ENCODE measurements at places on chromosomes 16 and 17.

- DNase-seq: no peak
These were observed 12.7 kb downstream of the NATD1 start for GRCh38 chr17:21240369-21241055.

GRCh38 chr16:75121949-75122568, 5.5 kb upstream of the LDHD start:
- DNase-seq: no peak

DNA sequence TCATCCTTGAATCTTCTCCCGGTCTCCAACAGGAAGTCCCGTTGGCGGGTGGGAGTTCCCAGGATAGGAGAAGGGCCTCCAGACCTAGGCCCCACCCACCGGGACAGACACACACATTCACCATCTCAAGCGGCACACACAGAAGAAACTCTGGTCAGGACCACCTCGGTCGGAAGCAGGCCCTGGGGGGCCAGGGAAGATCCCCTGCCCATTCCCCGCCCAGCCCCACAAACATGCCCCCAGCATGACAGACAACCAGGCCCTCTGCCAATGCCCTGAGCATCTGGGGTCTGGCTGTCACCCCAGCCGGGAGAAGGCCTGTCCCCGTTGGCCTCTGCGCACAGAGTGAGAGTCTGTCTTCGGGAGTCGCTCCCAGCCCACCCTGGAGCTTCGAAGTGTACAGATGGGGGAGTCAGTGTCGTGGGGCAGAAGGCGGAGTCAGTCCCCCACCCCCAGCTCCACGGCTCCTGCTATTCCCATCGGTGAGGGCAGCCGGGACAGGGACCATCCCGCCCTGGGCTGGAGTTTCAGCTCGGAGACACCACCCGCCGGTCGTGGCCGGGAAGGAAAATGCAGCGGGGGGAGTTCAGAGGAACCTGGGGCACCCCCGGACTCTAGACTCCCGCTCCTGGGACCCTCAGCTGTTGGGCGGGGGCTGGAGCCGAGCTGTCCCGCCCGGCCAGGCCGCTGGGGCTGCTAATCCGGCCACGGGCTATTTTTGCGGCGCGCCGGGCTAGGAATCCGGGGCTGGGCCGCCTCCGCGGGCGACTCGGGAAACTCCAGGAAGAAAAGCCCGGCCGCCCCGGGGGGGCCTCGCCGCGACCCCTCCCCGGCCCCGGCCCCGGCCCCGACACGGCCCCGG, 660 bp downstream of the RHBDF1 start:
- DNase-seq: no peak

GRCh38 chr17:5077781-5078105, 524 bp upstream of the ZFP3 start:
- DNase-seq: no peak

GRCh38 chr17:68909066-68909465, 46.1 kb downstream of the ABCA8 start:
- peak; percentile 7 for DNase-seq

DNA sequence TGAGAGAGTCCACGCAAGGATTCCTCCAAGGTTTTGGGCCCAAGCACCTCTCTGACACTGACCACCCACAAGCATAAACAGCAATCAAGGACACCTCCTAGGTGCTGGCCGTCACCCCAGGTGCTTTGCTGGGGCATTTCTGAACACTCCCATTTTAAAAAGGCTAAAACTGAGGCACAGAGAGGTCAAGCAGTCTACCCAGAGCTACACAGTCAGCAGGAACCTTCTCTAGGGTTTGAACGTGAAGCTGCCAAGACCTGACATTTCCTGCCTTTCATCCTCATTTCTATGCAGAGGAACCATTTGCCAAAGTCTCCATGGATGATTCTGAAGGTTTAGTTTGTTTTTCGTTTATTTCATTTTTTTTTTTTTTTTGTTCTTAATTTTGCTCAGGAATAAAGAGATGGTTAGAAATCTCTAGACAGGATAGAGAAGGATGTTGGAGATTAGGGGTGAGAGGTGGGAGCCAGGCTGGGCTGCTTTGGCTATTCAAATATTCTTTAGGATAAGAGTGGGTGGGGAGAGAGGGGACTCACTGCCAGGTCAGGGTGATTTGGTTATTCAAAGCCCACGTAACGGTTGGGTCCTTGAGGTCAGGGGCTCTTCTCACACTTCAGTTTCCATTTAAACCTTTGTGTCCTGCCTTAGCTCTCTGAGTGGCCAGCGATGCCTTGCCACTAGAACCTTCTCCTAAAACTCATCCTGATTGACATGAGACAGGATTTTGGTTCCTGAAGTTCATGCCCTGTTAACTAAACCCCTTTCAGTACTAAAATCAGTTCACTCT, 6.2 kb downstream of the PLCG2 start:
- DNase-seq: no peak

DNA sequence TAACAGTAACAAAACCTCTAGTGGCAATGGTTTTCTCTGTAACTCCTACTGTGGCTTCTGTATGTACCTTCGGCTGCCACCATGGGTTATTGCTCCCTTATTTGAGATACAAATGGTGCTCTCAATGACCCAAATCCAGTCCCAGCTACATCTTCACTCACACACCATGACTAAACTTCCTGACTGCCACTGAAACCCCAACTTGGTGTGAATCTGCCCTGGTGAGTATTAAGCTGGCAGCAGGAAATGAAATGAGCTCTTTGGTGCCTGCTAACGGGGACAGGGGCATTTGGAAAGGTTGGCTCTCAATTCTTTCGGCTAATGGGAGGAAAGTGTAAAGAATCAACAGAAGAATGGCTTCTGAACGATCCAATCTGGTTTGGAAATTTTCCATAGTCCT, 7.5 kb upstream of the SLC35B1 start:
- no peak for DNase-seq

DNA sequence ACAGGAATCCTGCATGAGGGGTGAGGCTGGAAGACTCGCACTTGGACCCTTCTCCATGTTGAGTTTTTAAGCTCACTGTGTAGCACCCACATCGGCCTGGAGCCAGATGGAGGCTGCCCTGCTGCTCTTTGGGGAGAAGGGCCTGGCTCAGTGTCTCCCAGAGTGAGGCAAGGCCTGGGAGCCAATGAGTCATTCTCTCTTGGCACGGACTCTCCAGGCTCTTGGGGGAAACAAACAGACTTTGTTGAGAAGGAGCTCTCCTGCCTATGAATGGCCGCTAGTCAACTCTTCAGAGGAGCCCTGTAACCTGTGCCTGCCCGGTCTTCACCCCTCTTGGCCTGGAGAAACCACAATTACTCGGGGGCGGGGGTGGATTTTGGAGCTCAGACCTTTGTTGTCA, 50.8 kb upstream of the MAF start:
- DNase-seq: no peak

DNA sequence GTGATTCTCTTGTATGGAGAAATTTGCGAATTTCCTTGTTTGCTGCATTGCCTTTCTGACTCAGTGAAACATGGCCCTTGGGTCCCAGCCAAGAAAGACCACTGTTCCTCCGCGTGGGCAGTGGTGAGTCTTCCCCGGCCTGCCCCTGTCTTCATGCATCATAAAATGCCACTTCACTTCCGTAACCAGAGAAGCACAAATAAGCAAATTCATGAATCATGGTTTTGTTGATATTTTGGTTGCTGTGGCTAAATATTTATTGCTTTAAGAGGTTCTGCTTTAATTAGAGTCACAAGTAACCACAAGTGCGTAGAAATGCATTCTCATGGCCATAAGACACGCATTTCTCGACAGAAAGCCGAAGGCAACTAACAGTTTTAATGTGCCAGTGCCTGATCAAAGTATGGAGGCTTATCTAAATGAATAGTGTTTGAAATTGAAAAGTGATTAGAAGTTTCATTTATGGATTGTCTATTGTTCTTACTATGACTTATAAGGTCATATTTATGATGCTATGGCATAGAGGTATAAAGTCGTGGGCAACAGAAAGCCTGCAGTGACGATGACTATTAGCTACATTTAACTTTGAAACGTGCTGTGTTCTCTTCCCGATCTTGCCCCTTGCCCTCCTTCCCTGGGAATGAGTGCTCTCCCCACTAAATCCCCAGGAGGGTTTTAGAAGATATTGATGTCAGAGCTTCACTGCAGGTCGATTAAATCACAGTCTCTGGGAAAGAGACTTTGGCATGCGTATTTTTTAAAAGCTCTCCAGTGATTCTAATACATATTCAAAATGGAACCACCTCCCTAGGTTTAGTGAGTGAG, 76.0 kb downstream of the WIPI1 start:
- DNase-seq: no peak

- DNase-seq: no peak
These were observed 29.3 kb downstream of the MARF1 start for GRCh38 chr16:15613676-15614075.

DNA sequence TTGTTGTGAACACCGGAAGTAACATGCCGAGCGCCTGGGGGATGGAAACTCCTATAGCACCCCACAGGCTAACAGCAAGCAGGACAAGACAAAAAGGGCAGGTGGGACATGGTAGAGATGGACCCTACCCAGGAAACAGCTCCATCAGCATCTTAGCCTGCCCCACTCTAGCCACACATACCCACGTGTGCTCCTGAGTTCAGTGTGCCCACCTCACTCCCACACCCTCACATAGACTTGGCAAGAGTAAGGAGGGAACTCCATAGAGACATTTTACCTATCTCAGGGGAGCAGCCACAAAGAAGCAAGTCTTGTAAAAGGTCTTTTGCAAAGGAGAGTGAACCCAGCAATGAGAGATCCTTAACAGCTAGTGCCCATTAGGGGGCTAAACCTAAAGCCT, 37.8 kb upstream of the CACNG3 start:
- DNase-seq: no peak

- DNase-seq: no peak
These were observed 43.5 kb downstream of the NT5M start for GRCh38 chr17:17346428-17347233.

GRCh38 chr17:19865021-19865420, 2.7 kb downstream of the ULK2 start:
- DNase-seq: no peak

DNA sequence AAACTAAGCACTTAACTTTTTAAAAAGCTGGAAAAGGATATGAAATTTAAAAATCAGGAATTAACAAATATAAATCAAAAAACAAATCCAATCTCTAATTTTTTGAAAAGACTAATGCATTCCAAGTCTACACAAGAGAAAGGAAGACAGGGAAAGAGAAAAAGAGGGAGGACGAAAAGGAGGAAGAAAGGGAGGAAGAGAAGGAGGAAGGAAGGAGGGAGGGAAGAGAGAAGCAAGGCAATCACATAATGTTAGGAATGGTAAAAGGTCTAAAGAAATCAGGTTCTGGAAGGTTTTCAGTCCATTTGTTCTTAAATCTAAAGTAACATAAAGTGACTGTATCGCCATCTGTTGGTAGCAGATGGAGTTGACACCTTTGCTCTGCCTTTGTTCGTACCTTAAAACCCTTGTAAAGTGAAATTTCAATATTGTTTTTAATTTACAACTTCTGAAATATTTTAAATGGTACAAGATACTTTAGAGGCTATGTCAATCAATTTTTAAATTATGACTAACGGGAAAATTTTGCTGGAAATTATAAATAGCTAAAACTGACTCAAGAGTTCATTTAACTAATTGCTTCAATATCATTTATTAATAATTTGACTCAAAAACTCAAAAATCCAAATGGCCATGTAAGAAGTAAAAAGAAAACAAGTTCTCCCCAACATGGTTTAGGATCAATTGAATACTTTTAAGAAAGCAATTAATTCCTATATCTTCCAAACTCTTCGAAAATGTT, 20.4 kb upstream of the CDYL2 start:
- DNase-seq: peak; percentile 52

DNA sequence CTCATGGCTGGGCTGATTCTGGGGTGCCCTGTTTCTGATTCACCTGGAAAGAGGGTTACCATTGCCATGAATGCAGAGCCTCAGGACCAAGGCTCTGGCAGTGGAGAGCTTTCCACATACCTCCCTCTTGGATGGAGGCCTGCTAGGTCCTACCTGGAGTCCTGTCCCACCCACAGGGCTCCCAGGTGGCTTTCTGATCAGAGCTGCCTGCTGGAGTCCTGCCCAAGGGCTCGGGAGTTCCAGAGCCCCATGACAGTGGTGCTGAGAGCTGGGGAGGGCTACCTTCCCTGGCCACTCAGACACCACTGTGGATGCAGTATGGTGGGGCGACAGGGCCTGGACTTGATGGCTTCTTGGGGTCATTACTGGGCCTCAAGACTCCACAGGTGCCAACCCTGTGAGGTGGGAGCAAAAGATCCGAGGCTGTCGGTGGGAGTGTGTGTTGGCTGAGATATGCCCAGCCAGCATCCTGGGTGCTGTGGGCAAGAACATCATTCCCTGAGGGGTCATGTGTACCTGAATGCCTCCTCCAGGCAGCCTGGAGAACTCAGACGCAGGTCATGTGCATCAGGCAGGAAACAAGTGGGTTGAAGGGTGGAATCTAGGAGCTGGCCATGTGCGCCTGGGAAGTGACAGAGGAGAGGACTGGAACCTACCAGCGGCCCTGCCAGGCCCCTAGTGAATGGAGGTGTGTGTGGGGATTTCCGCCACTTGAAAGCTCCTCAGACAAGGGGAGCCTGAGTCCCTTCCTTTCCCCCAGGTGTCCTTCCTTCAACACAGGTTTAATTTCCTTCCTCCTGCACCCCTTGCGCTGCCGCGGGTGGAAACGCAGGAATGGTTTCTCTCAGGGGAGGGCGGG, 2.3 kb upstream of the WNT3 start:
- no peak for DNase-seq

- DNase-seq: no peak
These were observed 45.4 kb upstream of the AQP8 start for GRCh38 chr16:25171390-25171789.

DNA sequence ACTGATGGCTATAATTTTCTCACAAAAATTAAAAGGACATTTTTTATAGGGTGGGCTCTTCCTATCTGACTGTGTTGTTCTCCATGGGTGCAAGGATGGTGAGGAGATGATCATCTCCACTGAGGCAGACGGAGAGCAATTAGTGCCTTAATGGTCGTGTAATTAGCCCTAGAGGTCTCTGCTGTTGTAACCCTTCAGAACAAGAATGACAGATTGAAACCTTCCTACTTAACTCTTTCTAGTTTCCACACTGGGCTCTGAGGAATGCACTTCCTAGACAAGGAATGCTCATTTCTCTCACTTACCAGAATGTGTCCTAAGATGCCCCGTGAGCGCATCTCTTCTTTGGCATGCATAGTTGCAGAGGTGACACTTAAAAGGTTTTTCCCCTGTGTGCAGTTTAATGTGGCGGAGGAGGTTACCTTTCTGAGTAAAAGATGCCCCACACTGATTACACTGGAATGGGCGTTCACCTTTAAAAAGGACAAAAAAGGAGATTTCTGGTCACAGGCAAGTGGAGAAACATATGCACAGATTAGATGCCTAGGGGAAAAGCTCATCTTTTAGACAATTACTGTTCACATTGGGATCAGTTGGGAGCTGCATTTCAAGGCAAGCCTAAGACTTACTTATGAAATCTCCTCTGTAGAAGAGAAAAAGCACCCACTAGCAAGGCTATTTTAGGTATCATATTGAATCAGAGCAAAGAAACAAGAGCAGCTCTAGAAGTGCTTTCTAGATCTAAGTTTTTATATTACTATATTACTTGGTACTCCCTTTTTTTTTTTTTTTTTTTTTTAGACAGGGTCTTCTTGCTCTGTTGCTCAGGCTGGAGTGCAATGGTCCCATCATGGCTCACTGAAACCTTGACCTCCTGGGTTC, 53.6 kb downstream of the GRB7 start:
- no peak for DNase-seq

GRCh38 chr16:81879625-81880024, 100.5 kb downstream of the PLCG2 start:
- no peak for DNase-seq

- no peak for DNase-seq
These were observed 85.1 kb upstream of the TBX2 start for GRCh38 chr17:61314368-61315078.
